ENCODE measurements at places on chromosomes 11 and 22. TPM values are rescaled to one million over a fixed set of nuclear protein-coding genes. Genes with fewer than 3 reads are reported as not detected.
A peak's percentile ranks its signal among the peaks of the same experiment; 100 is the strongest.

Gene PLAAT2
- polyA plus RNA-seq: 0.53 TPM

Gene SCGB1D2
- not detected for polyA plus RNA-seq

DNA sequence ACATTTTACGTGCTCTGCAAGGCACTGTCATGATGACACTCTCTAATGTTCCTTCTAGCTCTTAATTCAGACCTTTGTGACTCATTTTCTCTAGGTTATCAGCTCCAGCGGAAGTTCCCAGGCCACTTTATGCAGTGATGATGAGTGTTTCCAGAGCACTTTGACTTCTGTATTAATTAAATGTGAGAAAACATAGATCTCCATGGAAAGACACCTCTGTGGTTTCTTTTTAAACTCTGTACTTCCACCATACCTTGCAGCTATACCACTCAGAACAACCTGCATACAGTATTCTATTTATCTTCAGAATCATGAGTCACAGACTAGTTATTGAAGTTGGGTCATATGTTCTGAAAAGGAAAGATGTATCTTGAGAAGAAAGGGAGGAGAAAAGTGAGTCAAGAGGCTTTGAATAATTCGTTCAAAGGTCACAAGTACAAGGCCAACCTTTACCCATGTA is 175.6 kb upstream of the TENM4 start:
- DNase-seq: no peak

- DNase-seq: no peak
Measured at GRCh38 chr11:17233101-17233500, 25.3 kb upstream of the PIK3C2A start.

Gene NLRP14
- polyA plus RNA-seq: not detected

Gene PRR33
- polyA plus RNA-seq: not detected

DNA sequence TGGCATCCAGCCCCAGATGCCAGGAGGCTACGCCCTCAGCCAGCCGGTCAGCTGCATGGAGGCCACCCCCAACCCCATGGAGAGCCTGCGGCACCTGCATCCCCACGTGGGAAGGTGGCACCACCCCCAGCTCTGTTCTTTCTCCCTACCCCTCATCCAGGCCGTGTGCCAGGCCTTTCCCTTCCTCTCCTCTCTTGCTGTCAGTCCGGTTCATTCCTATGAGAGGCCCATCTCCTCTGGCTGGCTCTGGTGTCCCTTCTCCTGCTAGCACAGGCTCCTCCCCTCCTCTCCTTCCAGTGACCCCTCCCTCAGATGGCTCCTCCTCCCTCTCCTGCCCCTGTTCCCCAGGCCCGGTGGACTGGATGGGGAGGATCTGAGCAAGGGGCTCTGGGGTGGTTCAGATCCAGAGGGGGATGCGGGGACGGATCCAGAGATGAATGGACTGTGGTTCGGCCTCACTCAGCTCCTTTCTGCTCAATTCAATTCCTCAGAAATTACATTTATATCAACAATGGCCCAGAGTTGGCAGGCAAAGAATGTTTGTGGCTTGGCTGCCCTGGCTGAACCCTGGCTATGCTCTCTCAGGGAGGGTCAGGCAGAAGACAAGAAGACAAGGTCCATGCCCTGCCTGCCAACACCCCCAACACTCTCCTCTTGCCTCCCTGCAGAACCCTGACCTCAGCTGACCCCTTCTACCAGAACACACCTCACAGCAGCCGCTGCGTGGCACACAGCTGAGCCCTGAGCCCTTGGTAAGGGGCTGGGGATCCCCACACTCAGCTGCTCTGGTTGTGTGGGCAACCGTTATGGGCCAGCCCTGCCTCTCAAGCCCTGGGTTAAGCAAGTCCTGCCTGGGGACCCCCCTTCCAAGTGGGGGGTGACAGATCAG is 18.5 kb upstream of the LRRC10B start:
- DNase-seq: peak; percentile 80

Gene P2RX3
- not detected for polyA plus RNA-seq

DNA sequence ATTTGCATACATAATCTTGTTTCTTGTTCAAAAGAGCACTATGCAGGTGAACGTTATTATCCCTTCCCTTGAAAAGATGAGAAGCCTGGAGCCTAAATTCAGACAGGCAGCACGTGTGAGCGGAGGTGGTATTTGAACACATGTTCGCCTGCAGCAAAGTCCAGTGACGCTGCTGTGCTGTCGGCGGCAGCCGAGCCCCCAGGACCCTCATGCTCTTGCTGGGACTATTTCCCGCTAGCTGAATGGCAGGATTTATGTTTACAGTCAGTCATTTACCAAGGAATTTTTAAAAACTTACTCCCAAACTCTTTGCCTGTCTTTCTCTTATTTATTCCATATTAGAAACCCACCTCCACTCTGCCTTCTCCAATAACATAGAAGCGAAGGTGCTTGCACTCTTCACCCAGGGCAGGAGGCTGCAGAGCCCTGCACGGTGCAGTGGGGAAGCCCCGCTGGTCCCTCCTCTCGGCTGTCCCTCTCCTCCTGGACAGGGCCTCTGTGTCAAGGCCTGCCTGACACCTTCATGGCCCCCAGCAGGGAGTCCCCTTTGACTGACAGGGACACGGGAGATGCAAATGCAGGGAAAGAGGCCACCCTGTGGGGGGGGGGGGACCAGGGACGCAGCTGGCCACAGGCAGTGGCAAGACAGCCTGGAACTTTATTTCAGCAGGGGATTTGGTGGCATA is 528.5 kb upstream of the B3GAT1 start:
- no peak for DNase-seq

Gene MMP8
- polyA plus RNA-seq: not detected

DNA sequence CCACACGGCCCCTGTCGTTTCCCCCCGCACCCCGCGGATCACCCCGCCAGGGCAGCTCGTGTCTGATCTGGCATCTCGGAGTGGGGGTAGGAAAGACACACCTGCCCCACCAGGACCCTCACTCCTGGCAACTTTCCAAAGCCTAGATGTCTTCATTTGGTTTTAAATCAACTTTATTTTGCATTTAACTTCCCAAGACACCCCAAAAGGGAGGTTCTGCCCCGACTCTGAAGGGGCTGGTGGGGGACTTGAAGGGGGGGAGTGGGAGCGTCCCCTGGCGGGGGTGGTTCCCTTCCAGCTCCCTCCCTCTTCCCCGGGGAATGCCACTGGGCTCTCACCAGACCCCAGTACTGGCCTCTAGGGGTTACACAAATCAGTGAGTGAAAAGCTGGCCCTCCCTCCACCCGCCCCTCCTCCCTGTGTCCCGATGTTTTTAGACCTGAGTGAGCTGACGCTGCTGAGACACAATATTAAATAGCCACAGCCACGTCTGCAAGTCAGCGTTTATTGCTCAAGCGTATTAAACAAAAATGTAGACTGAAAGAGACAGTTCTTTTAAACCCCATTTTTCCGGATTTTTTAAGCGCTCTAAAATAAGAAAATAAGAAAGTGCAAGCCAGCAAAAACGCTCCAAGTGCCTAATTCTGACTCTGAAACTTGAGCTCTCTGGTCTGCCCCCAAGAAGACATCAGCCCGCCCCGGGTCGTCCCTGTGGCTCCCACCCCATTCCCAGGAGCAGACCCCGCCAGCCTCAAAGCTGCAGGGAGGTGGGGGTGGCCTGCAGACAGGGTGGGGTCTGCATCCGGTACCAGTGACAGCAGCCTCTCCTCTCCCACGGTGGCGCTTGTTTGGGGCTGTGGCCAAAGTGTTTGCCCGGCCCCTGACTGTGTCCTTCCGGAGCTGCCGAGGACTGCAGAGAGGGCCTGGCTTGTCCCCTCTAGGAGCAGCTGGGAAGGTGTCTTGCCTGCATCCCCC is 1.1 kb upstream of the TTLL8 start:
- DNase-seq: peak; percentile 86

GRCh38 chr22:48188231-48188721 is 1425.8 kb downstream of the TBC1D22A start:
- no peak for DNase-seq

Gene DDTL
- 2.0 TPM for polyA plus RNA-seq

Measured in SK-N-SH (cell line).